Activated CD4-positive, alpha-beta memory T cell treated with anti-CD3 and anti-CD28 coated beads for 36 hours (primary cell): ENCODE measurements at places on chromosomes 7 and 10. TPM values are rescaled to one million over a fixed set of nuclear protein-coding genes. Genes with fewer than 3 reads are reported as not detected.

The SHTN1 gene
- 0.29 TPM for total RNA-seq

The PHKG1 gene
- total RNA-seq: 2.4 TPM

The GALNT17 gene
- total RNA-seq: not detected

DNA sequence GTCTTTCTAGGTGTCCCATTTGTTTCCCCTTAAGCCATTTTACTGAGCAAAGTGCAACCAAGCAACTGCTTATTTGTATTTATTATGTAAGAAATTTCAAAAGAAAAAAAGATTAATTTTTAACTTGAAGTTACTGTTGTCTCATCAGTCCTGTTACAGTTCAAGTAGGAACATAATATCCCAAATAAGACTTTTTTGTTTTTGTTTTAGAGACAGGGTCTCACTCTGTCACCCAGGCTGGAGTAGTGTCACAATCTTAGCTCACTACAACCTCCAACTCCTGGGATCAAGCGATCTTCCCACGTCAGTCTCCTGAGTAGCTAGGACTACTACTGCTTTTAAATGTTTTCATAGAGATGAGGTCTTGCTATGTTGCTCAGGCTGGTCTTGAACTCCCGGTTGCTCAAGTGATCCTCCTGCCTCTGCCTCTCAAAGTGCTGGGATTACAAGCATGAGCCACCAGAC lies 101.9 kb downstream of the MICU1 start:
- no peak for DNase-seq

DNA sequence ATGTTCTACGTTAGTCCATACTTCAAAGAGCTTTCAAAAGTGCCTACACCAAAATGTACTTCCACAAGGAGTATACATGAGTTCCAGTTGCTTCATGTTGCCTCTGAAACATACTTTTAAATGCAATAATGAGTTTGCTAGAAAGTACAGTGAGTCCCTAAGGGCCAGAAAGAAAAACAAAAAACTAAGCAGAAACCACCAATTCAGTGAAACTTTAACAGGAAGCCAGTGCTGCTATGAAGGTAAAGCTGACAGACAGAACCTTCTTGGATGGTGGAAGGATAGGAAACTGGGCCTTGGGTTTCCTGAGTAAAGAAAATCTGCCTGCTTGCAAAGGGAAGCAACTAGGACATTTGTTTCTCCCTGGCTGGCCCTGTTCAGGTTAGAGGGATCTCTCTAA lies 104.2 kb downstream of the CTTNBP2 start:
- DNase-seq: no peak

DNA sequence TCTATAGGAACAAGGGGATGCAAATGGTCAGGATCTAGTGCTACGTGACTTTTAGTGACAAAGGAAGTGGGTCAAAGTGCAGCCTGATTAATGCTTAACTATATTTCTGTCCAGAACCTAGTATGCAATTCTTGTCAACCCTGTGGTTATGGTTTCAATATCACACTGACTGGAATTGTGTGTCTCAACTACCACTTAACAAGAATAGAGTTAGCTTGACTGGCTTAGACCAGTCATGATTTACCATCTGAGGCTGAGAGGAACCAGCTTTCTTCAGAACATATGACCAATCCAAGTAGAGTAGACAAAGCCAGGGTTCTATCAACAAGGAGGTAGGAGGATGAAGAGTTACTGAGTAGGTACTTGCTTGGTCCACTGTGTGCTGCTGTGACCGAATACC lies 54.4 kb downstream of the MYPN start:
- no peak for DNase-seq

- no peak for DNase-seq
These were observed 97.0 kb downstream of the ANKRD61 start for GRCh38 chr7:6128205-6128604.

DNA sequence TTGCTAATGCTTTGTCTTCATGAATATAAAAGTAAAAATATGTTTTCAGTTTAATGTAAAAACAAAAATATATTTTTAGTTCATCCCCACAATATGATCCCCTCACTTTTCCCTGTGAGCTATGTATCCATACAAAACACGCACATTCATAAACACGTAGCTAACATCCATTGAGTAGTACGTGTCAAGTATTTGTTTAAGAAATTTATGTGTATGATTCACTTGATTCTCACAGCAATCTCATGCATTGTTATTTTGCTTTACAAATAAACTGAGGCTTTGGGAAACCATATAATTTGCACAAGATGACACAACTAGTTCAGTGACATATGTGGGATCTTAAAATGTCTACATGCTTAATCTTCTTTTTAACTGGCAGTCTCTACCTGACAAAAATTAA lies 329.6 kb upstream of the SEMA3C start:
- no peak for DNase-seq
